Mesenteric fat pad (tissue), 1 donor: ENCODE measurements at places on chromosomes 3 and 15. TPM values are rescaled to one million over a fixed set of nuclear protein-coding genes. Genes with fewer than 3 reads are reported as not detected.

DNA sequence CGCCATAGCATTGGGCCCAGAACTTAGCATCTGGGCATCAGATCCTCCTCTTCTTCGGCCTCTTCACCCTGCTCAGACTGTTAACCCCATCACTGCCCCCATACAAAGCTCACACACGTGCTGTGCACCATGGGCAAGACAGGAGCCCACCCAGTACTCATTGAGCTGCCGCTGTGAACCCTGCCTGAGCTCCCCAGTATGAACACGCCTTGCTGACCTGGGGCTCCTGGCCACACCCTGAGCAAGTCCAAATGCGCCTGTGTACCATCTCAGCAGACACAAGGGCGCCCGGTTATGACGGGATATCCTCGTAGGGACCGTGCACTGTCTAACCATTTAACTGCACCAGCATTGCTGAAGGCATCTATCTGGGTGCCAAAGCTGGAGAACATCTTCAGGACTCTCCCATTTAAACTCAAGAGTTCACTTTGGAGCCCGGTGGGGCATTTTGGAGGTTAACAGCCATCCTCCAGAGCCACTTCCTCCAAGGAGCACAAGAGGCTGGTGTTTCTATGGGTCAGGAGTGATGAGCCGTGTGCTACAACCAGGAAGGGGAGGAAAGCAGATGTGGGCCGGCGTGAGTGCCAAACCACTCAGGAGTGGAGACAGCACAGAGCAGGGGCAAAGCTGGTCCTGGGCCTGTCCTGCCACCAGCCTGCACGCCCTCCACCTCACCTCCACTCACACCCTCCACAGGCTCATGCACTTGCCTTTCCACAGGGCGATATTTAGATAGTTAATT is 12.1 kb downstream of the PRR23E start:
- DNase-seq: peak; percentile 64

GRCh38 chr3:9779721-9780457 is 10.1 kb upstream of the CAMK1 start:
- no peak for DNase-seq

Gene THBS1
- total RNA-seq: 4,139 TPM

Gene ATP8B4
- 31.5 TPM for total RNA-seq

Gene RTP1
- total RNA-seq: not detected

- no peak for DNase-seq
These were observed 610.0 kb downstream of the FOXP1 start for GRCh38 chr3:70973558-70973957.

DNA sequence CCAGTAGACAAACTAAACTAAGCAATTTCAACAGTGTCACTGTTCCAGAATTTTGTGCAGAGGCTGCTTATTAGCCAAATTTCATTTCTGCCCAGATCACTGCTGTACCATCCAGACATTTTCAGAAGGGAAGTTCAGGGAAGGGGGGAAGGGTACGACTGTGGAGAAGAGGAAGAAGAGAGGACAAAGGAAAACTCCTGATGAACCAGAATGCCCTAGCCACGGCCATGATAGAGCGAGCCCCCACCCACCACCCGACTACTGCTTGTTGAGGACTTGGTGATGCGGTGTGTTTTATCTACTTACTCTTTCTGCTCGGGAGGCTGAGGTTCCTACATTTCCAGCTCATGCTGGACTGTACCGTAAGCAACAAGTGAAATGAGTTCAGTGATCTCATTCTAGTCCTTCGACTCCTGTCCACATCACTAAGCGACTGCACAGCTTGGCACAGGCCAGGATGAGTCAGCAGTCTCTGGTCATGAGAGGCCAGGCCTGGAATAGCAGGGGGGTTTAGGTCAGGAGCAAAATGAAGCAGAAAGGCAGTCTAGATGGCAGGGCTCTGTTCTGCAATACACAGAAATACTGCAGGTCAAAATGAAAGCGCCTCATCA is 330.8 kb downstream of the TIGIT start:
- peak; percentile 92 for DNase-seq

GRCh38 chr3:123331651-123332050 is 117.2 kb downstream of the ADCY5 start:
- DNase-seq: no peak

Gene SCN10A
- not detected for total RNA-seq

DNA sequence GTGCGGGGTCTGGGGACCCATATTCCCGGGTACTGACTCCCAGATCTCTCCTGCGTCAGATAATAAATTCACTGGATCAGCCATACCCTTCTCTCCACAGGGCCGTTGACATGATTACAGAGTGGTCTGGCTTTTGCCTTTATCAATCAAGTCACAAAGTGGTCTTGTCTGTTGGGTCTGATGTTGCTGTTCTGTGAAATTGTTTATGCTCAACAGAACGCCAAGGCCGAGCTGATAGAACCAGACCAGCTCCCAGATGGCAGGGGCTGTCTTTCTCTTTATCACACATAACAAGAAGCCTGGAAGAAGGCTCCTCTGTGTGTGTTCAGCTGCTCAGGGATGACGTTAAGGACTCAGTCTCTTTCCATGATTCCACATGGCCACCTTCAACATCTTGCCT is 751 bp upstream of the DCLK3 start:
- DNase-seq: no peak

Gene XPC
- 24.8 TPM for total RNA-seq

- peak; percentile 92 for DNase-seq
These were observed 187.4 kb downstream of the GOLGA6L6 start for GRCh38 chr15:20353966-20354883.

DNA sequence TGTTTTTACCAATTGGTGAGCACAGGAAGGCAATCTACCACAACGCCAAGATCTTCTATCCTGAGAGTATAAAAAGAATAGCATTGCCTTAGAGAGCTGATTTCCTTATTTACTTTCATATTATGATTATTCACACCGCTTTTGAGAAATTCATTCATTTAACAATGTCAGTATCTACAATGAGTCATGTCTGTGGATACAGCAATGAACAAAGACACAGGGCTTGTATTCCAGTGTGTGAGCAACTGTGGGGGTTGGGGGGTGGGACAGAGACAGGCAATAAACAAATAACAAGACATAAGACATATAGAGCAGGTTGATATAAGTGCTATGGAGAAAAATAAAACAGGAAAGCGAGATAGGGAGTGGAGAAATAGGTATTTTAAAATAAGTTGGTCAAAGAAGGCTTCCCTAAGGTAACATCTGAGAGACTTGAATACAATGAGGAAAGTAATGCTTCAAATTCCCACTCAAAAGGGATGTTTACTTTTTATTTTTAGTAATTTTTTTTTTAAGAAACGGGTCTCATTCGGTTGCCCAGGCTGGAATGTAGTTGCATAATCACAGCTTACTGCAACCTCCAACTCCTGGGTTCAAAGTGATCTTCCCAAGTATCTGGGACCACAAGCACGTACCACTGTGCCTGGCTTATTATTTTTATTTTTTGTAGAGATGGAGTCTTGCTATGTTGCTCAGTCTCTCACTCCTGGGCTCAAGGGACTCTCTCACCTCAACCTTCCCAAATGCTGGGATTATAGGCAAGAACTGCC is 45.7 kb downstream of the PGBD4 start:
- no peak for DNase-seq

GRCh38 chr15:57502116-57502515 is 89.6 kb upstream of the MYZAP start:
- no peak for DNase-seq

DNA sequence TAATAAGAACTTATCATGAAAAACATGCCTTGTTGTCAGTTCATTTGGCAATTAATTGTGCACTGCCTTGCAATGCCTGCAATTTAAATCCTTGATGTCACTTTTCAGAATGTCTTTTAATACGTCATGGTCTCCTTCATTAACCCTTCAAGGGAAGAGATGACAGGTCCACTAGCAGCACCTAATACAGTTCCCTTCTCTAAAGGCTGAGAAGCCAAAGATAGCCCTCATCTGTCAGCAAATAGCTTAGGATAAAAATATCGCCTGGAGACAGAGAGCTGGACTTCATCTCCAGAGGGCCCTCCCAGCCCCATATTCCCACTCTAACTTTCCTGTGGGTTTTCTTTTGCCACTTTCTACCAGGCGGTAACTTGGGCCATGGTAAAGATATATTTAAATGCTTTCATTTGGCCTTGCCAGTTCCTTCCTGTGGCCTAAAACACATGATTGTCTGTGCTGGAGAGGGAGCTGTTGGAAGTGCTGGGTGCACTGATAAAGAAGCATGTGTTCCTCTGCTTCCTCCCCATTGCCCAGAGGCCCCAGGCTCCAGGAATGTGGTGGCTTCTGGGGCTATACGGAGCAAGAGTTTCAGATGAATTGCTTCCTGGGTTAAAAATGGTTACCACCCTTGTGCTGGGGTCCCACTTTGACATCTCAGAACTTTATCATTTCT is 76.3 kb upstream of the UMPS start:
- no peak for DNase-seq

DNA sequence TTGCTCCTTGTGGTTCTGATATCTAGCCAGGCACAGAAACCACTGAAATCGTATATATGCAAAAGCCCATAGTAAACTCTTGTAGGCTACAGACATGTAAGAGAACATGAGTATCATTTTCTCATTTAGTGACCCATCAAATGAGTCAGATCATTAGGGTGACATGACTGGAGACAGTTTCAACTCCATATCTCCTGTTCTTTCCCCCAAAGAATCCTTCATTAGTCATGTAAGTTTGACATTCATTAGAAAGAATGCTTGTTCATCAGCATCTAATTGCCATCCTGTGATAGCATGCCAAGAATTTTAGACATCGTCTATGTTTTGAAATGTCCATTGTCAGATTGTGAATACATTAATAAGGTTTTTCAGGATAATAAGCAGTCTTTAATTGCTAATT is 264.9 kb upstream of the TPM1 start:
- DNase-seq: no peak

Gene TRPM1
- 0.93 TPM for total RNA-seq
